CD14-positive monocyte (primary cell): ENCODE measurements at places on chromosomes 12 and 14.

GRCh38 chr12:124804011-124804621 lies 59.5 kb downstream of the SCARB1 start:
- no peak for DNase-seq

DNA sequence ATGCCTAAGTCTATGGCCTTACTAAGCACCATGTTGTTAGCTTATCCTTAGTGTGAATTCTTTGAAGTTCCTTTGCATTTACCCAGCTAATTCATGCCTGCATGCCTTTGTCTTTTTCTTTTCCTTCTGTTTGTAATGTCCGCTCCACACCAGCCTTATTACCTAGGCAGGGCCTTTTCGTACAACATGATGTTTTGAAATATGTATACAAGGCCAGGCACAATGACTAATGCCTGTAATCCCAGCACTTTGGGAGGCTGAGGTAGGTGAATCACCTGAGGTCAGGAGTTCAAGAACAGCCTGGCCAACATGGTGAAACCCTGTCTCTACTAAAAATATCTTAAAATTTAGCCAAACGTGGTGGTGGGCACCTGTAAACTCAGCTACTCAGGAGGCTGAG lies 1636.5 kb upstream of the SEL1L start:
- DNase-seq: no peak

DNA sequence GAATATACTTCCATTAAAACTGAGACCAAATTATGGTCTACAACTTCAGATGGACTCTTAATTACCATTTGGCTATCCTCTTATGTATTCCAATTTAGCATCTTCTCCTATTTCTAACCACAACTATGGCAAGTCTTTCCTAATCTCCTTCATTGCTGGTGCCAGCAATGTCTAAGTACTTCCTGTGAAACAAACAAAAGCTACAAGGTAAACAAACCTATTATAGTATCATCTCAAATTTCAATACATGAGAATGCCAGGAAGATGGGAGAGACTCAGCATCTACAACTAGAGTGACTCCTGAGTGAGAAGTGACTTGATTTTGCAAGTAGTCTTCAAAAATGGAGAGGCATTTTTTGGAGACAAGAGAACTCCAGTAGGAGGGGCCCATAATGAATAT lies 202.9 kb upstream of the ATXN7L3B start:
- no peak for DNase-seq

DNA sequence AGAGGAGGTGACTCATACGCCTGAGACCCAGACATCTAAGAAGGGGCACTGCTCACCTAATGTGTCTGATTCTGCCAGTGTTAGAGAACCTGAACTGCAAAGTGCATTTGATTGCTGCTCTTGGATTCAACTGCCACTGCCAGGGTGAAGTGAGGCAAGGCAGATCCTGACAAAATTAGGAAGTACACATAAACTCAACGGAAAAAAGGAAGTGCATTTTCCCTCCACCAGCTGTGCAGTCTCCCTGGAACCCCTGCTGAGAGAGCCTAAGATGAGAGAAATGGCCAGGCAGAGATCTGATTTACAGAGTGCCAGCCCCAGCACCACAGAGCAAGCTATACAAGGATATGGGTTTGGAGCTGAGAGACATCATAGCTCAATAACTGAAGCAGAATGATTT lies 215.3 kb downstream of the SEC23A start:
- no peak for DNase-seq

- DNase-seq: no peak
Observed at GRCh38 chr12:11826574-11826973, 177.1 kb downstream of the ETV6 start.

DNA sequence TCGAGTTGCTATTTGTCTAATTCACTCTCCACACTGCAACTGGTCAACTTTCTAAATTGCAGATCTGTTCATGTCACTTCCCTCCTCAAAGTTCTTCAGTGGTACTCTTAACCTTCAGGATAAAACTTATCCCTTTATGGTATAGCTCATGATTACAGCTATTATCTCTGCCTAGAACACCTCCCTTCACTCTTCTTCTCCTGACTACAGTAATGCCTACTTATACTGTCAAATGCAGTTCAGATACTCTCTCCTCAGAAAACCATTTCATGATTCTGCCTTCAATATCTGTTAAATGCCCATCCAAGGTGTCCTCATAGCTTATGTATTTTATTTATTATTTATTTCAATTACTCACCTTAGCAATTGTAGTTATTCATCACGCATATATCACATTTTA lies 85.5 kb downstream of the FAR2 start:
- DNase-seq: no peak

- DNase-seq: no peak
Observed at GRCh38 chr14:33879684-33880286, 71.1 kb downstream of the EGLN3 start.

DNA sequence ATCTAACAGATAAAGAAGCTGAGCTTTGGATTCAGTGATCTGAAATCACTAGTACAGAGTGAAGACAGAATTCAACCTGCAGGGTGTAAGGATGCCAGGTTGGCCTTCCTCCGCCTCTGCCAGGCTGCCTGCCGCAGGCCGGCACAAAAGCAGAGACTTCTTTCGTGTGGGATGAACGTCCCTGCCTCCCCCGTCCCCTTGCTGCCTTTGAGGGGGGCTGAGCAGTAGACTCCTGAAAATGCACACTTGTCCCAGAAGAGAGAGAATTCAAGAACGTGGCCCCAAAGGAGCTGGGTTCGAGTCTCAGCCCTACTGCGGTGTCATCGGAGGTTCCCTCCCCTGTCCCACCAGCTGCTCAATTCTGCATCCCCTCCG lies 154.3 kb downstream of the BCL11B start:
- no peak for DNase-seq

DNA sequence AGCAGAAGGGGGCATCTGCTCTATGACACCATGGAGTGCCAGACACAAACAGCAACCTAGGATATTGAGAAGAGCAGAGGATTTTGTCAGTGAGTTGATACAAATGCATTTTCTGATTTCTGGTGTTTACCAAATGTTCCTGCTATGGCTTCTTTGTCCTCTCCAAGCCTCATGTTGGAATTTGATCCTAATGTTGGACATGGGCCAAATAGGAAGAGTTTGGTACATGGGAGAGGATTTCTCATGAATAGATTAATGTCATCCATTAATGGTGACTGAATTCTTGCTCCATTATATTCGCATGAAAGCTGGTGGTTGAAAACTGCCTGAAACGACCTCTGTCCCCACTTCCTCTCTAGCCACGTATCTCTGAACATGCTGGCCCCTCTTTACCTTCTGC lies 1002.2 kb upstream of the FLRT2 start:
- DNase-seq: no peak

GRCh38 chr12:112282920-112283319 lies 99.3 kb downstream of the HECTD4 start:
- no peak for DNase-seq

DNA sequence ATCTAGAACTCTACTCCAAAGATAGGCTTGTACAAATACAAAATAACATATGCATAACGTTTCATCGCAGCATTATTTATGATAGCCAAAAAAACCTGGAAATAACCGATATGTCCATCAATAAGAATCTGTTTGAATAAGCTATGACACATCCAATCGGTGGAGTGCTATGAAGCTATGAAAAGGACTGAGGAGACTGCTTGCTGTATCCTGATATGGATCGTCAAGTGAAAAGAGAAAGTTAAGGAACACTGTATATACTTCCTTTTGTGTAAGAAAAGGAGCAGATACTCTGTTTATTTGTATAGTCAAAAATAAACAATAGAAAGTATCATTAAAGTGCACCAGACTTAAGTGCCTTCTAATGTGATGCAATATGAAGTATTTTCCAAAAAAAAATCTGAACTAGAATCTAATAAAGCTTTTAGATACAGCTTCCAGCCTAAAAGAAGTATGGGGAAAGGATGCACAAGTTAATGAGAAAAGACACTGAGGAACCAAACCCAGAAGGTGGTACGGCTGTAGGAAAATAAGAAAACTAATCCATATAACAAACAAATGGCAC lies 645 bp upstream of the KLHDC1 start:
- DNase-seq: no peak

- DNase-seq: no peak
Observed at GRCh38 chr12:77648716-77649115, 182.0 kb upstream of the NAV3 start.

GRCh38 chr12:104676636-104677035 lies 219.9 kb downstream of the CHST11 start:
- DNase-seq: no peak

GRCh38 chr12:20211981-20212421 lies 156.3 kb upstream of the PDE3A start:
- DNase-seq: no peak

DNA sequence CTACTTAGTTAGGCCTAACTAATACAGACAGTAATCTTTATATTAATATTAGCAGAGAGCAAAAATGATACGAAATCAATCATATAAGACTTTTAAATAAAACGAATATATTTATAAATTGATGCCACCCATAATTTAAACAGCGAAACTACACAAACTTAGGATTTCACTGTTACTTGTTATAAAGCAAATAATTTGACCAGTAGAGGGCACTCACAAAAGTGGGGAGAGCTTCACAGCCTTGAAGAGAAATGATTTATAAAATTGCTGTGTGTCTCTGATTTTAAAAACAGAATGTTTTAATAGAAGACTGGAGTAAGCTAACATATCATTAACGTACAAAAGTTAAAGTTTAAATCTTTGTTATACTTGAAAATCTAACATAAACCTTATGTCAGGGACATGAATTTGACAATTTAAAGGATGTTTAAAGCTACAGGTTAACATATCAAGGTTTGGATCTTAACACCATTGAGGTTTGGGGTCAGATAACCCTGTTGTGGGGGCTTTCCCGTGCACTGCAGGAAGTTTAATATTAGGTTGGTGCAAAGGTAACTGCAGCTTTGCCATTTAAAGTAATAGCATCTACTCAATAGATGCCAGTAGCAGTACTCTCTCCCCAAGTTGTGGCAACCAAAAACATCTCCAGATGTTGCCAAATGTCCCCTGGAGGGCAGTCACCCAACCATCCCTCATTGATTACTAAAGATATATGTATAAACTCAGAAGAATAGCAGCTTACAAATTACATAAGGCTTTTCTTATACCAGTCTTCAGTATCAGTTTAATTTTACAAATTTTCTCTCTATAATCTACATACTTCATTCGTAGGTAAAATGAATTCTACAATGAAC lies 9.3 kb downstream of the KRAS start:
- peak; percentile 63 for DNase-seq

- DNase-seq: no peak
Observed at GRCh38 chr12:23523339-23523738, 426.1 kb downstream of the SOX5 start.

DNA sequence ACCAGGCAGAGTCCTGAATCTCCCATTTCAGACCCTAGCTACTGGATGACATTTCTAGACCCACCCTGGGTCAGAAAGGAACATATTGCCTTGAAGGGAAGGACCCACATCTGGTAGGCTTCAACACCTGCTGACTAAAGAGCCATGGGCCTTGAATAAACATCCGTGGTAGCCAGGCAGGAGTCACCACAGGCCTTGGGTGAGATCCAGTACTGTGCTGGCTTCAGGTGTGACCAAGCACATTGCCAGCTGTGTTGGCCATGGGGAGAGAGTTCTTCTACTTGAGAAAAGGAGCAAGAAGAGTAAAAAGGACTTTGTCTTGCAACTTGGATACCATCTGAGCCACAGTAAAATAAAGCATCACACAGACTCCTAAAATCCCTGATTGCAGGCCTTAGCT lies 332.6 kb downstream of the SLC16A7 start:
- no peak for DNase-seq

DNA sequence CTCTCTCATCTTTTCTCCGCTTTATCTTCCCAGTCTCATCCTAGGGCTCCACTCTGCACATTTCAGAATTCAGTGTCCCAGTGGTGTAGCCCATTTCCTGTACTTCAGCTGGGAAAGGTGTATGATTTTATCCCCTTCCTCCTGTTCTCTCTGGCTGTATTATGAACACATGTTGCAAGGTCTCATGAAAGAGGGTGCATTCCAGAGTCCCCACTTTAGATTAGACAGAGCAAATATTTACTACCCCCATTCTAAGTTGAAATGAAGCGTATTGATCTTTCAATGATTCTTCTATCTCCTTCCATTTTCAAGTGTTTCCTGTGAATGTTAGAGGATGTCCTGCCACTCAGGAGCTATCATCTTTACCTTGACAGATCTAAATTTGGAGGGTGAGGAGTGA lies 123.2 kb downstream of the WIF1 start:
- DNase-seq: no peak

GRCh38 chr12:47017041-47017713 lies 62.2 kb upstream of the PCED1B start:
- DNase-seq: no peak

GRCh38 chr14:74219277-74220205 lies 19.7 kb upstream of the VSX2 start:
- DNase-seq: no peak

- DNase-seq: no peak
Observed at GRCh38 chr12:14279845-14280244, 85.6 kb upstream of the ATF7IP start.

- DNase-seq: no peak
Observed at GRCh38 chr12:94266796-94267536, 118.6 kb downstream of the PLXNC1 start.

DNA sequence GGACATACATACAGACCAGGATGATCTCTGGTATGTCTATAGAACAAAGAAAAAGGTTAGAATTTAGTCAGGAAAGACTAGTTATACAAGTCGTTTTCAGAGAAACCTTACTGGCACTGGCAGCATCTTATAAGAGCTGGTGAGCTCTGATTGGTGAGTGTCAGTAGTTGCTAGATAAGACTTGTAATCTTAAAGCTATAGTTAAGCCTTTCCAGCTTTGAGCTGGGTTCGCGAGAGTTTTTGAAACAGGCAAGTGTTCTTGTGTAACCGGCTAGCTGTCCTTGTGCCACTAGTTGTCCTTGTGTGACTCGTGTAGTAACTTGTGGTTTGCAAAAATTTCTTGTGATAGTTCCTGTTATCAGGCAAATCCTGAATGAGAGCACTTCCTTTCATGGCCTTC lies 740.9 kb downstream of the GALC start:
- DNase-seq: no peak

DNA sequence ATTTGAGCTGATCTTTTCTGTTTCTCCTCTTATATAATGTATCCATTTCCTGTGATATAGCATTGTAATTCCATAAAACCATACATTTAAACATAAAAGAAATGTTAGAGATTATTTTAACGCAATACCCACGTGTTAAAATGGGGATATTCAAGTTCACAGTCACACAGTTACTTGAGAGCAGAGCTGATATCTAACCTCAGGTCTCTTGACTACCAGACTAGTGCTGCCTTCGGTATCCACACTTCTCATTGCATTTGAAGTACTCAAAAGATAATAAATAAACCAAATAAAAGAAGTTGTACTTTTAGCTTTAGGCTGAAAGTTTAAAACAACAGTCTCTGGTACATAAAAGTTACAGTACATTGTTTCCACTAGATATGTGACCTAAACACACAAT lies 2.9 kb downstream of the CLECL1 start:
- DNase-seq: no peak

DNA sequence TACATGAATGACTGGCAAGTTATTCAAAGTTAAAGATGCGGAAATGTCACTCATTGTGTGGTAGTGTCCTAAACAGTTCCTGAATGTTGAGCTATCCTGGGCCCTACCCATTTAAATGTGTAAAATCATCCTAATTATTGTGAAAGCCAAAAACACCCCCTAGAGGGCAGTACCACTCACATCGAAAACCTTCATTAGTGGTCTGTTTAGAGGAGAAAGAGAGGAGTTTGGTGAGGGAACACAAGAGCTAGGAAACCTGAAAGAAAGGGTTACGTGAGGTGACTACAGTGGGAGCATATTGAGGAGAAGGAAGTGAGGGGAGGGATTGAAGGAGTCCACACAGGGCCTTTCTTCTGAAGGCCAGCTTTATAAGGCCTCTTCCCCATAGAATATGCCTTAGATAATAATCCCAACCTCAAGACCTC lies 2.5 kb upstream of the TEP1 start:
- DNase-seq: peak; percentile 56

GRCh38 chr14:56422221-56422620 lies 157.4 kb upstream of the TMEM260 start:
- DNase-seq: no peak
